Sigmoid colon (tissue), 7 donors: ENCODE measurements at places on chromosomes 1 and 21. TPM values are rescaled to one million over a fixed set of nuclear protein-coding genes. Genes with fewer than 3 reads are reported as not detected.
A peak's percentile ranks its signal among the peaks of the same experiment; 100 is the strongest.

Gene LCA5L
- 5.5 TPM for total RNA-seq

Gene SLC25A44
- total RNA-seq, result 8.6 TPM

Gene TCEANC2
- total RNA-seq, result 6.6 TPM

Gene POU2F1
- total RNA-seq, result 35.5 TPM

- DNase-seq, result no peak
These were observed 525 bp downstream of the AIRE start for GRCh38 chr21:44286086-44286715.

DNA sequence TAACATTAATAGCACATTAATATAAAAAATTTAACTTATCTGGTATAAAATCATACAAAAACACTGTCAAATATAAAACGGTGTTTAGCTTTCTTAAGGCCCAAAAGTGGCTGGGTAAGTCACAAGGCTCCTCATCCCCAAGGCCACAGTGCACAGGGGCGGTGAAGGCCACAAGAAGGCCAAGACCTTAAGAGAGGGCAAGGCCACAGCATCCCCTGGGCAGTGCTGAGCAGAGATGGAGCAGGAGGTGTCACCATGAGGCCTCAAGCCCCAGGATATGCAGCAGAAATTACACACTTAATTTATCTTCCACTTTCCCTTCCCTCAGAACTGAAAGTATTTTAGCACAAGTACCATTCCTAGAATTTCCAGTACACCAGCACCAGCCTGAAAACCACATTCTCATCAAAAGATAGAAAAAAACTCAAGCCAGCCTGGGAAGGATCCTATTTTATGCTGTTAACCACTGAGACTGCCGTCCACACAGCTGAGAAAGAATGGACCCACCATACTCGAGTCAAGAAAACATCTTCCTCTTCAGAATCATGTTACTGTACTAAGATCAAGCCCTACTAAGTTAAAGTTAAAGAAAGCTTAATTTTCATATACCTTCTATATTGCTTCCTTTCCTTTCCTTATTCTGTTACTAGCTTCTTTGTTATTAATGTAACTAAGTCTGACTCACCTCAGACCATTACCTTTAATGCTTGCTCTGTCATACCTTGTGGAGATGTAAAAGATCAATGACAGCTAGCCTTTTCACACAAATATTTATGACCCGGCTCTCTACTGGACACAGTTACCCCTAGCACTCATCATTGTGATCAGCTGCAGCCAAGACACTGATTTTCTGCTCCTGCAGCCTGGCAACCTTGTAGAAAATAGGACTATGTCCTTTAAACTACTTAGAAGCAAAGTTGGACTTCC lies 26.4 kb upstream of the FMO1 start:
- DNase-seq, result no peak

Gene SLC9A1
- 25.2 TPM for total RNA-seq

DNA sequence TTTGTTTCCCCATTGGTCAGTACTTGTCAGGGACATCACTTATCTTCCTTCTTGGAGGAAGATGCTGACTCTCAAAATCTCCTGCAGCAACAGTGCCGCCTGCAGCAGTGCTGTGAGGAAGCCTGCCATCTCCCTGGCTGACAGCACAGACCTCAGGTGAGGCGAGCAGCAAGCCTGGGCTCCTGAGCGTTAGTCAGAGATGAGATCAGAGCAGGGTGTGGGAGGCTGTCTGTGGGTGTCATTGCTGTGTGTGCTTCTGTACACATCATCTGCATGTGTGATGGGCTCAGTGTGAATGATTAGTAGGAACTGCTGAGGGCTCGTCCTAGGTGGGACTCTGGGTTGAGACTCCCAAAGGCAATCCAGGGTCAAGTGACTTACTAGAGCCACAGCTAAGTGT lies 6.1 kb downstream of the STRIP1 start:
- no peak for DNase-seq

- no peak for DNase-seq
These were observed 62.2 kb downstream of the CAPZB start for GRCh38 chr1:19423130-19423529.

- DNase-seq, result no peak
These were observed 44.5 kb upstream of the PIGC start for GRCh38 chr1:172488393-172488792.

Gene FYB2
- total RNA-seq, result not detected

DNA sequence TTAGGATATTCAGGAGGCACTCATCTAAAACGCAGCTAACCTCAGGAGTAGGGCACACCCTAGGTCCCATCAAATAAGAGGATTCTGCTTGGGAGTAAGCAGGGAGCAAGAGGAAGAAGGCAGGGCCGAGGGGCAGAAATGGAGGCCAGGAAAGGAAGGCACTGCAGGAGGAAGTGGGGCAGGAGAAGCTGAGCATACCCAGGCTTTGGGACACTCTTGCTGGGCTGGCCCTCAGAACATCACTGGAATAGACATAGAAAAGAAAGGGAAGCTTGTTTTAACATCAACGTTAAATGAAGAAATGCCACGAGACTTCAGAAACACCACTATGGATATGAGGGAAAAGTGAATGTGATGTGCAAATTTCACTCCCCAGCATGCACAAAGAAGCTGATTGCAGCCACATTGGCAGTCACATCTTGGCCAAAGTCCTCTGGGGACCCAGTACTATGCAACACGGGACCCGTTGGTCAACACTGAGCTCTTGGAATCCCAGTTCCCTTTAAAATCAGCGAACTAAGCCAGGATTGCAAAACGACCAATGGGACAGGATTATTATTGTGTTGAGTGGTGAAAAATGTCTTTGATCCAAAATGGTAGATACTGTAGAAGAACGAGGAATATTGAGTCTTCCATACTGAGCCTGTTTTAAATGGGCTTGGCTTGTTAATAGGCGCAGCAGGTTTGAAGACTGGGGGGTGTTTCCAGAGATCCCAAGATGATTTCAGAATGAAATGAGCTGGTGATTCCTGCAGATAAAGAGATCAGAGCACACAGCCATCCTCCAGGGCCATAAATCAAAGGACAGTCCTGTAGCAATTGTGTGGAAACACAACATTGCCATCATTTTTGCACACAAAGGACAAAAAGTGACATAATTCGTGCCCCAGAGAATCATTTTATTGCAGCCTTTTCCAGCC lies 152.4 kb downstream of the TOMM20 start:
- peak; percentile 75 for DNase-seq

GRCh38 chr21:36194024-36194423 lies 37.4 kb downstream of the DOP1B start:
- DNase-seq, result no peak

DNA sequence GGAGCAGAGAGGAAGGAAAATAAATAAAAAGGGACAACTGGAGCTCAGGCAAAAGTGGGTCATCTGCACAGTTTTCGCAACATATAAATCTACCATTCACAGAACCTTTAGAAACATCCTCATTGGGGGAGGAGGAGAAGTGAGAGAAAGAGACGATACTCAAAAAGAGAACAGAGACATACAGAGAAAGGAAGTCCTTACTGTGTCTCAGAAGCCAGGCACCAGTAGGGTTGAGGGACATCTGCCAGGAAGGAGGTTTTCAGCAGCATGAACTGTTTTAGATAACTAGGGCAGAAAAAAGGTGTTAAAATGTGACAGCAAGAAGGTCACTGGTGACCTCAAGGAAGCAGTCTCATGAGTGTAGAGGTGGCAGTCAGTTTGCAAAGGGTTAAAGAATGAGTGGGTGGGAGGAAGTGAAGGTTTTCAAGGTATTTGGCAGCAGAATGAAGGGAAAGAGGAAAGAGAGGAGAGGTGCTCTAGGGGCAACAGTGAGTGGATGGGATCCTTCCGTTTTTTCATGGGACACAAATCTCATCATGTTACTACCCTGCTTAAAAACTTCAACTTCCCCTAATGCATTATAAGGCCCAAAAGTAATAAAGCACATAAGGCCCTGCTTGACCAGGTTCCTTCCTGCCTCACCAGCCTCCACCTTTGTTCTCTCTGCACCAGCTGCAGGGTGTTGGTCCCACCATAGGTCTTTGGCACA lies 9.5 kb downstream of the JAK1 start:
- DNase-seq, result no peak

DNA sequence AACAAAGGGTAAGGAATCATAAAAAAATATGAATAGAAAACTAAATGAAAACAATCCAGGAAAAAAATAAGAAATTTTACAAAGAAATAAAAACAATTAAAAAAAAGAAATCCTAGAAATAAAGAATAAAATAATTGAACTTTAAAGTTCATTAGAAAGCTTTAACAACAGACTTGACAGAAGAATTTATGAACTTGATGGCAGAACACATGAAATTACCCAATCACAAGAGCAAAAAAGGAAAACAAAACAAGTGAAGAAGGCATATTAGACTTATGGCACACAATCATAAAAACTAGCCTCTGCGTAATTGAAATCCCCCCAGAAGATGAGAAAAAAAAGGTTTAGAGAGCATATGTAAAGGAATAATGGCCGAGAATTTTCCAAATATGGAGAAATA lies 802.5 kb upstream of the B3GALT2 start:
- DNase-seq, result no peak

- no peak for DNase-seq
These were observed 52.0 kb downstream of the RUNX3 start for GRCh38 chr1:24878045-24878444.

DNA sequence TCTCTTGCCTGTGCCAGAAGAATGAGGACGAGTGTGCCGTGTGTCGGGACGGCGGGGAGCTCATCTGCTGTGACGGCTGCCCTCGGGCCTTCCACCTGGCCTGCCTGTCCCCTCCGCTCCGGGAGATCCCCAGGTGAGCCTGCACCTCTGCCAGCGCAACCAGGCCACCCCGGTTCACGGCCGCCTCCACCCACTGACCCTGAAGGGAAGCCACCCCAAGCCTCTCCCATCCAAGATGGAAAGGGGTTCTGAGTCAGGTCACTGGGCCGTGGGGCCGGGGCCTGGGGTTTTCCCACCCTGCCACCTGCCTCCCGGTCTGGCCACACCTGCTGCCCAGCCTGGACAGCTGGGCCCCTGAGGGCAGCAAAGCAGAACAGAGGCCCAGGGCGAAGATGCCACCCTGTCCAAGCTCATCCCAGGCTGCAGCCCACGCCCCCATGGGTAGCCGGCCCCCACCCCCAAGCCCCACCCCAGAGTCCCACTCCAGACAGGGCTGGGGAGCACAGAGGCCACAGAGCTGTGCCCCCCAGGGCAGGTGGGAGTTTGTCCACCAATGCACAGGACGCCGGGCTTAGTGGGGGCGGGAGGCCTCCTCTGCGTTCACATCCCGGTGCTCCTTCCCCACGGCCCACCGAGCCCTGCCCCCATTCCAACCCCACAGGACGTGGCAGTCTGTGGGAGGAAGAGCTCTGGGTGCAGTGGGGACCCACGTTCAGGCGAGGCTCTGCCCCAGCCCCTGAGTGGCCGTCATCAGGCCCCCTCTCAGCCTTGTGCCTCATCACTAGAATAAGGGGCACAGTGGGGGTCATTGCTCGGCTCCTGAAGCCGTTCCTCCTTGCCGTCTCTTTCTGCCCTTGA lies 5.6 kb downstream of the AIRE start:
- DNase-seq, result no peak

DNA sequence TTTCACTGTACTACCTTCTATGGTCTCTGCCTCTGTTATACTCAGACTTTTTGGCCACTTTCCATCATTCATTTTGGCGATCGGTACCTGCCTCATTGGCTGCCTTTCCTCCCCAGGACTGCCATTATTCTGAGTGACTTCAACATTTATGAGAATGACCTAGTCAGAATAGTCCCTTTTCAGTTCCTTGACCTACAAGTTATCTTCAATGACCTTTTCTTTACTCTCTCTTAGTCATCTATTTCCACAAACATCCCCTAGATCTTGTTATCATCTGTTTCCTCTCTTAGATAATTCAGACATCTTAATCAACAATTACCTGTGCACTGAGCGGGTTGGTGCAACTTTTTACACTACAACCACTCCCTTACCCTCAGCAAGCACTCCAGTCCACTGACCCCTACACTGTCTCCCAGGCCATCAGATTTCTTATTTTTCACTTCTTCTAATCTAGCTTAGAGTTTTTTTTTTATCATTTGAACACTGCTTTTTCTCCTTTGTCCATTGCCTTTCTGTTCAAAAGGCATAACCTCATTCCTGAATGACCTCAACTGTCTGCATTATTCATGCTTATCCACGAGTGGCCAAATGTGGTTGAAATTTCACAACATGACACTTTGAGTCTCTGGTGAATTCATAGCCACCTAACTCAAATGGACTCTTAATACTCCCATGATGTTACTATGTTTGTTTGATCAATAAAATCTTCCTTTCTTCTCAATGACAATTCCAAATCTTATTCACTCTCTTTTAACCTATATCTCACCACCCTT lies 112.7 kb downstream of the HMCN1 start:
- DNase-seq, result no peak

Gene LYPD8
- not detected for total RNA-seq

Gene LAX1
- not detected for total RNA-seq

DNA sequence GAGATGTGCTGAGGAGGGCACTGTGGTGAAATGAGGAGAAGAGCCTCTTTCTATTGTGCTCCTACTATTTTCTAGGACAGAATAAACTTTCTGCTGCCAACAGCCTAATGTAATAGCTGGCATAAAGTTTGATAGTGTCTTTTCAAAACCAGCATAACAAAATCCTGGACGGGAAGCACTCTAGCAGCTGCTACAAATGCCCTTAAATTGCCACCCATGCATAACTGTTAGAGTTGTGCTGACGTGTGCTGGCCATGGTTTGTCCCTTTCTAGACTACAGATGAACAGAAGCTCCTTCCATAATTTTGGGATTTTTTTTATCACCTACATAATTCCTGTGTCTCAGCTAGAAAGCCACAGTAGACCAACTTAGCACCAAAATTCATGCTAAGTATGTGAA lies 88.5 kb upstream of the DEPDC1 start:
- no peak for DNase-seq

Gene BRINP3
- total RNA-seq, result not detected

Gene BLACAT1
- total RNA-seq, result 0.36 TPM

DNA sequence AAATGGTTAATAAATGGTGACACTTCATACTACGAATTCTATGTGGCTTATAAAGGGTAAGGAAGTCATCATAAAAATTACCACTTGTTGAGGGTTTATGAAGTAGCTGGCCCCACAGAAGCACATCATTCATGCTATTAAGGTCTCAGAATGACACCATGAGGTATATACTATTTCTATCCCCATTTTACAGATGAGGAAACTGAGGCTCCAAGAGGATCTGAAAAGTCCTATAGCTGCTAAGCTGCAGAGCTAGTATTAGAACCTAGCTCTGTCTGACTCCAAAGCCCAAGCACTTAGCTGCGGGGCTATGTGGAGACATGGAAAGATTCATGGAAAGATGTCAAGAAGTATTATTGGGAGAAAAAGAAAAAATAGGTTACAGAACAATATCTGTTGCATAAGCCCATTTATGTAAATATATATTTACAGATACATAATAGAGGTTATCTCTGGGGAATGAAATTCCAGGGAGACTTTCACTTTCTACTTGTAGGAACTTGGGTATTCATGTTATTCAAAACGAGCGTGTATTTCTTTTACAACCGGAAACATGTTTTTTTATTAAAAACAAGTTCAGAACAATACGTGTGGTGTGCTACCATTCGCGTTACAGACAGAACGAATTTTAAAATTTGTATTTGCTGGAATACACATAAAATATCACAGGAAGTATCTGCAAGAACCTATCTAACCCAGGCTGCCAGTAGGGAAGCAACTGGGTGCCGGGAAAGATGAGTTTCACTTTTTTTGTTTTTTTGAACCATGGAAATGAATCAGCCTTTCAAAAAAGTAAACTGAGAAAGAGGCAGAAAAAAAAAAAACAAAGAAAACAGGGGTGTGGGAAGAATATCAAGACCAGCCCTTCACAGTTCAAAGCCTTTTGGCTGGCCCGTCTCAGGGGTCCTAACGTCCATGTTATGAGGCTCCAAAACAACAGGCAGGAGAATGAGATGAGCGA lies 13.4 kb downstream of the SPOCD1 start:
- DNase-seq, result no peak
